PC-3 (cell line): ENCODE measurements at places on chromosomes 5 and 9. TPM values are rescaled to one million over a fixed set of nuclear protein-coding genes. Genes with fewer than 3 reads are reported as not detected.

DNA sequence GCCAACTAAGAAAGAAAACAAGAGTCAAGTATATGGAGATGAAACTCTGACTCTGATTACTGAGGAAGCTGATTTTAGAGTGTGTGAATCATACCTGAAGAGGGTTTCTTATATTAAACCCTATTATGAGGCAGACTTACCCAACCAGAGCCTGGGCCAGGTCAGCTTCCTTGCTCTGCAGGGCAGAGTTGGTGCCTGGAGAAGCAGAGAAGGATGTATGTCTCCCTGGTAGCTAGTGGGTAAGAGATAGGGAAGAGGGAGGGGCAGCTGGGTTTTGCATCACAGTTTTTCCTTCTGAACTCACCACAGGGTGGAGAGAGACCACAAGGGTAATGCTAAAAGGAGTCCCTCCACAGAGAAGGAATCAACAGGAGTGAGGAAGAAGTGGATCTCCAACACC is 104.1 kb downstream of the CMYA5 start:
- no peak for DNase-seq

The NSA2 gene
- 51.5 and 55.8 TPM in 2 replicates for total RNA-seq

- no peak for DNase-seq
Observed at GRCh38 chr9:1775230-1775629, 239.9 kb upstream of the SMARCA2 start.

- no peak for DNase-seq
Observed at GRCh38 chr5:139147483-139148087, 50.6 kb downstream of the SIL1 start.

DNA sequence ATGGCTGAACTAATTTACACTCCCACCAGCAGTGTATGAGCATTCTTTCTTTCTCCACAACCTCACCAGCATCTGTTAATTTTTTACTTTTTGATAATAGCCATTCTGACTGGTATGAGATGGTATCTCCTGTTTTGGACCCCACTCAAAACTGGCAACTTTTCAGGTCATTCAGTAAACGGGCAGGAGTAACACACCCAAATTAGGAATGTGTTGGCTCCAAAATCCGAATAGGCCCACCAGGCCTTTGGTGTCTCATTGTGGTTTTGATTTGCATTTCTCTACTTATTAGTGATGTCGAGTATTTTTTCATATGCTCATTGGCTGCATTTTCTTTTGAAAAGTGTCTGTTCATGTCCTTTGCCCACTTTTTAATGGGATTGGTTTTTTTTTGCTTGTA is 517.1 kb downstream of the TMEM232 start:
- no peak for DNase-seq

DNA sequence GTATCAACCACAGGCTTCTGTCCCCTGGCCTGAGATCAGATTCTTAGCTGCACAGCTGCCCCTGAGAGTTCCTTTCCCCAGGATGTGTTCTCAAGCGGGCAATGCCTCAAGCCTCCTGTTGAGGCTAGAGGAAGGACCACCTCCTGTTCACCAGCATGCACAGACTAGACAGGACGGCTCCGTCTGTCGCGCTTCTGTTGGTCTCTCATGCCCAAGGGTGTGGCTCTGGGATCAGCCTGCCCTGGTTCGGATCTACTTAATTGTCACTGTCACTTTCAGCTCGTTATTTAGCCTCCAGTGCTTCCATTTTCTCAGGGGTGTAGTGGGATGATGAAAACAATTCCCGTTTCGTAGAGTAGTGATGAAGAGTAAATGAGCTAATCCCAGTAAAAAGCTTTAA is 103.1 kb downstream of the KCNIP1 start:
- no peak for DNase-seq

- DNase-seq = no peak
Observed at GRCh38 chr5:121038438-121038837, 574.3 kb downstream of the PRR16 start.

The LRRC70 gene
- total RNA-seq = 1.5 and 1.6 TPM in 2 replicates

DNA sequence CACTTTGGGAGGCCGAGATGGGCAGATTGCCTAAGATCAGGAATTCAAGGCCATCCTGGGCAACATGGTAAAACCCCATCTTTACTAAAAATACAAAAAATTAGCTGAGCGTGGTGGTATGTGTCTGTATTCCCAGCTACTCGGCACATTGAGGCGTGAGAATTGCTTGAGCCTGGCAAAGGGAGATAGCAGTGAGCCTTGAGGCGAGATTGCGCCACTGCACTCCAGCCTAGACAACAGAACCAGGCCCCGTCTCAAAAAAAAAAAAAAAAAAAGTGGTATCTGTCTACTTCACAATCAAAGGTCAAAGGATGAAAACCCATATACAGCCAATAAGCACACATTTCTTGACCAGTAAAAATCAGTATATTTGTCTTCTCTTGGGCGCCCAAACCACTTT is 728.5 kb upstream of the ADAMTS16 start:
- no peak for DNase-seq

DNA sequence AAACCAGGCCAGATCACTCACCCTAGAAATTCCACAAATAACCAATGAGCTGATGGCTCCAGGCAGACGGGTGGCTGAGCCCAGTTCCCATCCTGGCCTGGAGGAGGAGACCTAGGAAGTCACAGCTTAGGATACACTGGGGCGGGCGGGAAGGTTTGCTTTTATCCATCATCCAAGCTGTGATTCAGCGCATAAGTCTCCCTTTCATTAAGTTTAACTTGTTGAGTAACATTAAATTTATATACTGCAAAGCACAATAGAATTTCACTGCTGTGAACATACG is 55.7 kb downstream of the THBS4 start:
- no peak for DNase-seq

DNA sequence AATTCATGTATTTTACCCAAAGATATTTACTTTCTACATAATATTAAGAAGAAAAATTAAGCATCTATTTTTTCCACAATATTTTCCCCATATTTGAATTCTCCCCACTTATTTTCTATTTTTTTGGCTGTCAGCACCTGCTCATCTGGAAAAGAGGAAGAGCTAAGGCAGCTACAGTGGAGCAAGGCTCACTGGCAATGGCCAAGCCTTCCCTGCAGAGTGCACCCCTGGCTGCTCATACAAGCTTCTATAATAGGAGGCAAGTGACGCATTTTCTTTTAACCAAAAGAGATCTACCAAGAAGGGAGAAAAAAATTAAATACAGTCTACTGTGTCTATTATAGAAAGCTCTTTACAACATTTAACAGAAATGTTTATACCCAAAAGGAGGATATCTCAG is 72.5 kb downstream of the AUH start:
- DNase-seq = no peak

The SHB gene
- total RNA-seq = 56.4 and 77.1 TPM in 2 replicates

The PCDHB5 gene
- total RNA-seq = 0.12 and 0.69 TPM in 2 replicates

DNA sequence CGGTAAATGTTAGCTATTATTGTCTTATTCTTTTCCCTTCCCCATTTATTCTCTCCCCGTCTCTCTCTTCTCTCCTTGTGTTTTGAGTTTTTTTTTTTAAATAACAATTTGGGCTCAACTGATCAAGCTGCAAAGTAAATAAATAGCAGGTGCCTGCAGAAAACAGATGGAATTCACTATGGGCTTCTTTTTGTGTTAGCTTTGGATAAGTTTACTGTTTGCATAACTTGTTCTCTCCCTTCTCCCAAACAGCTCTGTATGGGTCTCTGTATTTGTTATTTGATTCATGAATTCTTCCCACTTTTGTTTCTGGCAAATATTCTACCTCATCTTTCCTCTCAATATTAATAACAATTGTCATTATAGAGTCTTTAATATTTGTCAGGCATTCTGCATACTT is 111.8 kb upstream of the ASTN2 start:
- DNase-seq = no peak

The IFNA8 gene
- total RNA-seq = not detected in 2 replicates

DNA sequence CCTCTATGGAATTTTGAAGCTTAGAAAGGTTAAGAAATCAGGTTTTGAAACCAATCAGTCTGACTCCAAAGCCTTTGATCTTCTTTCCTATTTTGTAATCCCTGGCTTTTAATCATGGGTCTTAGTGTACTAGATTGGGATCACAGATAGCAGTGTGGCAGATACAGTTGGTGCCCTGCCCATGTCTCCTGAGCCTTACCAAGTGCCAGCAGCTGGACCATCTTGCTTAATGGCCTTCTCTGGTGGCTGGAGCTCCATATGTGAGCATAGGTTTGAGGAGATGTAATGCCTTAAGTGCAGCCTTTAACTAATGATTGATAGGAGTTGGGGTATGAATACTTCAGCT is 16.7 kb upstream of the RIC1 start:
- no peak for DNase-seq

GRCh38 chr5:149405550-149406202 is 26.6 kb upstream of the IL17B start:
- DNase-seq = no peak

The TRPM3 gene
- total RNA-seq = not detected in 2 replicates

DNA sequence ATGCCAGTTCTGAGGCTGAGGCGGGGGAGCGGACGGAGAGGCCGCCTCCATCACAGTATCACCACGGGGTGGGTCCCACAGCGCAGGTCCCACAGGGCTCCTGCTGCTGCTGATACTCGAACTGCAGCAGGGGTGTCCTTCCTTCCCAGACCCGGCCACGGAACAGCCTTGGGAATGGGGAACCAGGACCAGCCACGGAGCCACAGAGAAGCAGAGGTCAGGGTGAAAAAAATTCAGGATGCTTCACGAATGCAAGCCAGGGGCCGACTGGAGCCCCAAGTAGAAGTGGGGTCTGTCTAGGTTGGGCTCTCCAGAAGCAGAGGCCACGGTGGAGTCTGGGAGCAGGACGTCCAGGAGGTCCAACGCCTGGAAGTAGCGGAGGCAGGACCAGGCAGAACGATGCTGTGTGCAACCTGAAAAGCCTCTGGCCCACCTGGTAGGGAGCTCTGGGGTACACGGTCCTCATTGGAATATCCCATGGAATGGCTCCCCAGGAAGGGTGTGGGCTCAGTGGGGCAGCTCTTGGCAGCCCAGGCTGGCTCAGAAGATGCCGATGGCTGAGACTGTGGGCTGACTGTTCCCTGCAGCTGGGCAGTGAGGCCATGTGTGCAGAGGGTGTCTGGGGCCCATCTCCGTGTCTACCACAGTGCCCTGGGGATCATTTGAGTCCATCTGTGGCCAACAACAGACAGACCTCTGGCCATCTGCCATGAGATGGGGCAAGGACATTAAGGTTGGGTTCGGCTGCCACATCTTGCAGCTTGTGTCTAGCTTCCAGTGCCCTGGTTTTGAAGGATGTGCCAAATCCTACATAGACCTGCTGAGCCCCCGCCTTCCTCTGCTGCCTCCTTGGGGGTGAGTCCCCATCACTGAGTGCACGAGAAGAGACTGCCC is 66.9 kb upstream of the FCN1 start:
- no peak for DNase-seq

- no peak for DNase-seq
Observed at GRCh38 chr5:168286386-168286785, 5.1 kb upstream of the WWC1 start.

The TMC1 gene
- total RNA-seq = 0.15 TPM in 1 of 2 replicates, not detected in the other

- no peak for DNase-seq
Observed at GRCh38 chr5:35954175-35954574, 15.8 kb upstream of the CAPSL start.

DNA sequence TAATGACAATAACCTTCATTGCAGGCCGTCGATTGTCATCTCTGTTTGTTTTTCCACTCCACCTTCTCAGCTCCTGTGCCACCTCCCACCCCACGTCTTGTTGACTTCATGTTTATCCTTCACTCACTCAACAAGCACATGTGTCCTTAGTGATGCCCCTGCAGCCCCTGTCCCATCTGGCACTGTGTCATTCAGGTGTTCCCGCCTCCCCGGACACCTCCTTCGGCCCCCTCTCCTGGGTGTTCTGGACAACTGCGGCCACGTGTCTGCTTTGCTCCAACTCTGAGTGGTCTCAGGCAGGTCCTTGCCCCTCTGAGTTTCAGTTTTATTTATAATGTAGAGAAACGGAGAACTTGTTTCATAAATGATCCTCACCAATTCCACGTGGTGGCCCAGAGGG is 91.0 kb upstream of the COL5A1 start:
- DNase-seq = no peak

GRCh38 chr5:137736496-137736895 is 607 bp upstream of the KLHL3 start:
- no peak for DNase-seq

- no peak for DNase-seq
Observed at GRCh38 chr9:32873131-32873530, 89.8 kb downstream of the TMEM215 start.

DNA sequence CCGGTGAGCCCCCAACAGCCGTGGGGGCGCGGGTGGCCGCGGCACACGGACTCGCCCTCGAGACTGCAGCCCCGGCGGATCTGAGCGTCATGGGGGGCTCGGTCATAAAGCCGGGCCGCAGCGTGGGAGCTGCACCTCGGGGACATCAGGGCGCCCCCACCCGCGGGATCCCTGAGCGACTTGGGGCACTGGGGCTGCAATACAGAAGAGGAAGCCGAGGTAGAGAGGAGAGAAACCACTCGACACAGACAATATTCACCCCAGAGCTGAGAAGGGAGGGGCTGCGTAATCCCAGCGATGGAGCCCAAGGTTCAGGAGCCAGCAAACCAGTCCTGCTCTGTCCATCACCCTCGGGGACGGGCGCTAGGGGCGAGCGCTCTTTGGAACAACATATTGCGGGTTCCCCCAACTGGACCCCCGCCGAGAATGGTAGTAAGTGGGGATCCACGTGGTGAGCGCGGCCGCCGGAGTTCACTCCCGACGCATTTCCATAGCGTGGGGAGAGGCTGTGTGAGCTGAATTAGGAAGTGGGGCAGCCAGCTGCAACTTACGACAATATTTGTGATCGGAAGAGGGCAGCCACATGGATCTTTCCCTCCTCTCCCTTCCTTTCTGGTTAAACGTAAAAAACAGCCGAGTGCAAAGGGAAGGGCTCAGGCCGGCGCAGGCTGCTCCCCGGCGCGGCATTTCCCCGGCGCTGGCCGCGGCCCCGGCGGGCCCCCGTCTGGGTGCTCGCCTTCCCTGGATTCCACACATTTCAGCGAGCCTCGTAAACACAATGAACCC is 9.9 kb downstream of the PTCH1 start:
- DNase-seq = peak; percentile 25

GRCh38 chr5:156624686-156625085 is 225.4 kb upstream of the PPP1R2B start:
- DNase-seq = no peak

GRCh38 chr9:13446938-13447842 is 167.7 kb upstream of the MPDZ start:
- DNase-seq = no peak

The GRXCR2 gene
- not detected in 2 replicates for total RNA-seq

DNA sequence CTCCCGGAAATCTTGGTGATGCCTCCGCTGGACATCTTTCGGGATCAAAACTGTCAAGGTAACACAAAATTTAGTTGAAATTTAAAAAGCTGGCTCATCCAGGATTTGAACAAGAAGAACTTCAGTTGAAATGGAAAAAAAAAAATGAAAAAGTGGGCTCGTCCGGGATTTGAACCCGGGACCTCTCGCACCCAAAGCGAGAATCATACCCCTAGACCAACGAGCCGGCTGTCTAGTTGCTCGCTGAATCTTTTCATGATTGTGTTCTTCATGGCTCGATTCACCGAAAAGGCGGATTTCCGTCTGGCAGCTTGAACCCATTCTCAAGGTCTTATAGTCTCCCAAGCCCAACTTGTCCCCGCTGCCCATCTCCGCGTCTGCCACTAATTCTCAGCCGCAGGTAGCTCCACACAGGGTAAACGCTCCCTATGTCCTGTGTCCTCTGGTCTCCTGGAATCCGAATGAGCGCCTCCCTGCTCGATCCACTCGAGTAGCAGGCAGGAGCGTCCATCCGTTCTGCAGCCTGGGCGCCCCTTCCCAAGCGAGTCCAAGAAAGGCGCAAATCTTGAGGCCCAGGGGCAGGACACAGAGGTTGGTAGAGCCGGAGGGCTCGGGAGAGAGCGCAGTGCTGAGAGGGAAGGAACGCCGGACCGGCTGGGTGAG is 16.2 kb downstream of the TRIM7 start:
- DNase-seq = peak; percentile 93
